ENCODE measurements at places on chromosomes 16 and 17.

DNA sequence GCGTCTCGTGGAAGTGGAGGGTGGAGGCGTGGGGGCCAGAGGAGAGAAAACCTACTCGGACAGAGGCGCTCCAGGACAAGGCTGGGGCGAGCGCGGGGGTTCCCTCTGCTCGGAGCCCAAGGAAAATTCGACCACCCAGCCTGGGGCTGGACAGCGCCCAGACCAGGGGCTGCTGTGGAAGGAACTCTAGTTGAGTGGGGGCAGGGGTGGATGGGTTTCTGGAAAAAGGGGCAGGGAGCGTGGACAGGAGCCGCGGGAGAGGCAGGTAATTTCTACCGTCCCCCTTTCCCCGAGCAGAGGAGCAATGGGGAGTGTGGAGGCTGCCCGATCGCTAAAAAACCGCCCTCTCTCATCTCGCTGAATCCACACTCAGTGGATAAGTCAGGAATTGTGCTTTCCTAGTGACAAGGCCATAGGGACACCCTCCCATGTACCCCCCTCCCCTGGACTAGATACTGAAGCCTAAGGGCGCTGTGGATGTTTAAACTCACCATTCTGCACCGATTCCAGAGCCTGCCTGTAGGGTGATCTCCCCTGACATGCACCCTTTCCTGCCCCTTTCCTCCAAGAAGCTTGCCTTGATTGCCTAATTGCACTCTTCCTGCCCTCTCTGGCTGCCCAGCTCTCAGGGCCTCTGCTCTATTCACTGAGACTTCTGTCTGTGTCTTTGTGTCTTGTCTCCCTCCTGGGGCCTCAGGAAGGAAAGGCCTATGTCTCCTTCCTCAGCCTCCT lies 90.7 kb upstream of the TMEM97 start:
- no peak for DNase-seq

DNA sequence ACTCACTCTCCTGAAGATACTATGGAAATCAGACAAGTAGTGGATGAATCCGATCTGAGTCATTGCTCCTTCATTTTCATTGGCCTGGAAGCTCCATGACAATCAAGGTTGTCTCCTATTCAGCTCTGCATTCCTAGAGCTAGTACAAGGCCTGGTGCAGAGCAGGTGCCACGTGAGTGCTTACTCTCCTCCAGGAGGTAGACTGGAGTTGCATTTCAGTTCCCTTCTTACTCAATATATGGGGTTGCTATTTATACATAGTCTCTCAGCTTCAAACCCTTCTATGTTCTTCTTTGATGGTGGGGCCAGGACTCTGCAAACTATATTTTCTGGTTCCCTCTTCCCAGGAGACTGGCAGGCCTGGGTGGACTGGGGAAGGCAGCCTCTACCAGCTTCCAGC lies 148.3 kb downstream of the ASIC2 start:
- DNase-seq: no peak

DNA sequence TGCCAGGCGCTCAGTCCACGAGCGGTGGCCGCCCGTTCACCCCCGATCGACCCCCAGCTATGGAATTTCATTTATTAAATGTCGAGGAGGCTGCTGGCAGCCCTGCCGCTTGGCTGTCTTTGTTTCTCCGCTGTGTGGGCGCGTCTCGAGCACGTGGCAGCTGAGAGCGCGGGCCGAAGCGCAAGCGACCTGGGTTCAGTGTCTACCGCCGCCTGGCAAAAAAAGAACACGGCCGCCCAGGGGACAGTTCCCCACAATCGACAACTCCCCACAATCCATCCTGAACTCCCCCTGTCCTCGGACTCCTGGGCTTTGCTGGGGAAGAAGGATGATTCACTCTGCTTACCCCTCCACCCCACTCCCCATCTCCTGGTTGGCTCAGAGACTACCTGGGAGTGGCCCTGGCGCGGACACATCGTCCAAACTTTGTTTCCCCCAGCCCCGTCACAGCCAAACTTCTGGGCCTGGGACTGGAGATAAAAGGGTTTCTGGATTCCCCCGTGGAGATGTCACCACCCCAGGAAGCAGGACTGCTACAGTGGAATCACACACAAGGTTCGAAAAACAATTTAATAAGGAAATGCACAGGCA lies 1.7 kb upstream of the ANKRD13B start:
- DNase-seq: peak; percentile 74

DNA sequence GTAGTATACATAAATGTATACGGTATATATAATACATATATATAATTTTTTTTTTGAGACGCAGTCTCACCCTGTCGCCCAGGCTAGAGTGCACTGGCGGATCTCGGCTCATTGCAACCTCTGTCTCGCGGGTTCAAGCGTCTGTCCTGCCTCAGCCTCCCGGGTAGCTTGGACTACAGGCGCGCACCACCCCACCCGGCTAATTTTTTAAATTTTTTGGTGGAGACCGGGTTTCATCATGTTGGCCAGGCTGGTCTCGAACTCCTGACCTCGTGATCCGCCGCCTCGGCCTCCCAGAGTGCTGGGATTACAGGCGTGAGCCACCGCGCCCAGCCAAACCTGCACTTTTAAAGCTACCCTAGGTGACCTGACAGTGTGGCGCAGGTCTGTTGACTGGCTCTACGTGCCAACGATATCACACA lies 745 bp downstream of the PAM16 start:
- DNase-seq: no peak

DNA sequence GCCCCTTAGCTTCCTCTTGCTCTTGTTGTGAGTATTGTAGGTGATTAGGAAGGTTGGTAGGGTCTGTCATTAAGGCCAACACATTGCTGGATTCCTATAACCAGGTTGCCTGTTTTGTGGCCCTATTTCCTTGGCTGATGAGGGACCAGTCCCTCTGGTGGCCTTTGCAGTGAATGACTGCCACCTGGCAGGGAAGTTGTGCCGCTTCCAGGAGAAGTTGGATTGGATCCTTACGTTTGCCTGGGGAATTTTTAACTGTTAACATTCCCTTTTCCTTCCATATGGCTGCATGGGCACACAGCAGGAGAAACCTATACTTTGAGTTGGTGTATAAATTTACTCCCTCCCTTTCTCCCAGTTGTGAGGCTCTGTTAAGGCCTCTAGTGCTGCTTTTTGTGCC lies 32.4 kb downstream of the LCMT1 start:
- no peak for DNase-seq

DNA sequence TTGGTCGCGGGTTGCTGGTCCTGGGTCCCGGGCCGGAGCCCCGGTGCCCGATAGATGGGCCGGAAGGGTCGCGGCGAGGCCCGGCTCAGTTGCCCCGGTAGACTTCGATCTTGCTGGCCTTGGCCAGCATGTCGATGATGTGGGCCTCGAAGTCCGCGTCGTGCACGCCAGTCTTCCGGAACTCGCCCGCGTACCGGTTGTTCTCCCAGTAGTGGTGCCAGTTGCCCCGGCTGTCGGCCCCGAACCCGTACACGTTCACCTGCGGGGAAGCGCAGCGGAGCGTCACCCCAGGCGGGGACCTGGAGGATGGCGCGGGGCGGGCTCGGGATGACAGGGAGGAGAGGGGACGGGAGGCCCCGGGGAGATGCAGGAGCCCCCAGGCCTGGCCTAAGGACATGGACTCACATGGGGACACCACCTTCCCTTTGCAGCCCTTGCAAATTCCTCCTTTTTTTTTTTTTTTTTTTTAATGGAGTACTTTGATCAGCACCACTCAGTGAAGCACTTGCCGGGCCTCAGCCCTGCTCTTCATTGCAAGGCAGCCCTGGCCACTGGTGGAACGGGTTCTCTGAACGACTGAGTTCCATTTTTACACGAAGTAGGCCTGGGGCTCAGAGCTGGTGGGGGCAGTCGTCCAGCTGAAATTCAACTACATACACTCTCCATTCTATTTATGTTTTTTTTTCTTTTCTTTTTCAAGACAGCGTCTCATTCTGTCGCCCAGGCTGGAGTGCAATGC lies 35.1 kb downstream of the DDX19A start:
- DNase-seq: no peak

- no peak for DNase-seq
Measured at GRCh38 chr17:16286947-16287562, 66.2 kb downstream of the CENPV start.

- peak; percentile 65 for DNase-seq
Measured at GRCh38 chr17:67151717-67152116, 93.3 kb downstream of the HELZ start.

All from fibroblast of upper back skin (primary cell).